ENCODE measurements at places on chromosomes 4 and X.

GRCh38 chr4:145716661-145717200 lies 36.8 kb downstream of the C4orf51 start:
- no peak for DNase-seq

GRCh38 chrX:81316163-81316562 lies 114.3 kb downstream of the SH3BGRL start:
- DNase-seq = no peak

DNA sequence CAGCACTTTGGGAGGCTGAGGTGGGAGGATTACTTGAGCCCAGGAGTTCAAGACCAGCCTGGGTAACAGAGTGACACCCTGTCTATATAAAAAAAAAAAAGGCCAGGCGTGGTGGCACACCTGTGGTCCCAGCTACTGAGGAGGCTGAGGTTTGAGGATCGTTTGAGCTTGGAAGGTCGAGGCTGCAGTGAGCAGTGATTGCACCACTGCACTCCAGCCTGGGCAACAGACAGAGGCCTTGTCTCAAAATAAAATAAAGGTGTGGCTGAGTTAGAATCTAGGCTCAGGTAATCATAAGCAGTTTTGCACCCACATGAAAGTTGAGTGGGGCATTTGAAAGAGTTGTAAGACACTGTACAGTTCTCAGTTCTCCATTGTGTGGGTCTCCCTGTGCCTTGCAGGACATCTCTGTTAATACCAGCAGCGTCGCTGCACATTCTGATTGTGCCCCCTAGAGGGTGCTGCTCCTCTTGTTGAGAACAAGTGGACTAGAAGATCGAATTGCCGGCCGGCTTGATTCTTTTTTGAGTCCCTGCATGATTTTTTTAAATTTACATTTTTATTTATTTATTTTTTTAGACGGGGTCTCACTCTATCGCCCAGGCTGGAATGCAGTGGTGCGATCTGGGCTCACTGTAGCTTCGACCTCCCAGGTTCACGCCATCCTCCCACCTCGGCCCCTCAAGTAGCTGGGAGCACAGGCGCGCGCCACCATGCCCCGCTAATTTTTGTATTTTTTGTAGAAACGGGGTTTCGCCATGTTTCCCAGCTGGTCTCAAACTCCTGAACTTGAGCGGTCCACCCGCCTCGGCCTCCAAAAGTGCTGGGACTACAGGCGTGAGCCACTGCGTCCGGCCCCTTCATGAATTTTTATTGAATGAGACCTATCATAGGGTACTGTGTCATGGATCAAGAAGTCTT lies 73.6 kb upstream of the RBMX start:
- peak; percentile 79 for DNase-seq

- no peak for DNase-seq
These were observed 28.5 kb downstream of the UTP14A start for GRCh38 chrX:129934461-129934860.

DNA sequence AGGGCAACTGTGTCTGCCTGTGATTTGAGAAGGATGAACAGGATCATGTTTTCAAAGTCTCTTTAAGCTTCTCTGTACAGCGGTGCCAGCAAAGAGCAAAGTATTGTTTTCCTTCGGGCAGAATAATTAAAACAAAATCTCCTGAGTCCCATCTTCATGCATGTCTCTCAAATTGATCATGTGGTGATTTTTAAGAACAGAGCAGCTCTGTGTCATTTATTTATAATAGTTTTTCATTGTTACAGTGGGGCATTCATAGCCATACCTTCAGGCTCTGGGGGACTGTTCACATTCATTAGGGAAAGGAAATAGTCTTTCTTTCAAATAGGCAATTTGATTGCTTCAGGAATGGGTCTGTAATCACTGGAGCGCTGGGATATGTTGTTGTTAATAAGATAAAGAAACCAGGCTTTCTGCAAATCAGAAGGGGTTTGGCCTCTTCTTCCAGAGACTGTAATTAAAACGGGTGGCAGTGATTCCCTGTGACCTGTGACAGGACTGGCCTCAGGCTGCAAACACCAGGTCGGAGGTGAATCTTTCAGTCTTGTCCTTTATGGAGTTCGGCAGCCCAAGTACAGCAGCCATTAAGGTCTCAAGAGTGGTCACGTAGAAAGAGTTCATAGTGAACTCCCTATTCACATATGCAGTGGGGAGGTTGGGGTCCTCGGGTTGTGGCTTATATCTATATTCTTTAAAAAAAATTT lies 29.3 kb upstream of the CBR4 start:
- no peak for DNase-seq

GRCh38 chr4:102640669-102641068 lies 120.1 kb downstream of the MANBA start:
- DNase-seq = no peak

DNA sequence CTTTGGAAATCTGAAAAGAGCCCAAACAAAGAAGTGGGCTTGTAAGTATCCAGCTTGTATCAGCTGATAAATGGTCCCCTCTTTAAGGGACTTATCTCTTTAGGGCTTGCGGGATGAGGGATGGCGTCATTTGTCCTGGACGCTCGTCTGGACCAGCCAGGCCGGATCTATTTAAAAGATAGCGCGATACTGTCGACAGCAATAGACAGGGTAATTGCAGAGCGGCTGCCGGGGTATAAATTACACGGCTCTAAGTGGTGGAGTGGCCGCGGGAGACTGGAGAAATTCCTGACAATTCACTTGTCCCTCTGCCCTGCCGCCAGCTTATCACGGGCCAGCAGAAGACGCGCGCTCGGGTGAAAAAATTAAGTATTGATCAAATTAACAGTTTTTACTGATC lies 90.7 kb downstream of the FAM53A start:
- DNase-seq = no peak

DNA sequence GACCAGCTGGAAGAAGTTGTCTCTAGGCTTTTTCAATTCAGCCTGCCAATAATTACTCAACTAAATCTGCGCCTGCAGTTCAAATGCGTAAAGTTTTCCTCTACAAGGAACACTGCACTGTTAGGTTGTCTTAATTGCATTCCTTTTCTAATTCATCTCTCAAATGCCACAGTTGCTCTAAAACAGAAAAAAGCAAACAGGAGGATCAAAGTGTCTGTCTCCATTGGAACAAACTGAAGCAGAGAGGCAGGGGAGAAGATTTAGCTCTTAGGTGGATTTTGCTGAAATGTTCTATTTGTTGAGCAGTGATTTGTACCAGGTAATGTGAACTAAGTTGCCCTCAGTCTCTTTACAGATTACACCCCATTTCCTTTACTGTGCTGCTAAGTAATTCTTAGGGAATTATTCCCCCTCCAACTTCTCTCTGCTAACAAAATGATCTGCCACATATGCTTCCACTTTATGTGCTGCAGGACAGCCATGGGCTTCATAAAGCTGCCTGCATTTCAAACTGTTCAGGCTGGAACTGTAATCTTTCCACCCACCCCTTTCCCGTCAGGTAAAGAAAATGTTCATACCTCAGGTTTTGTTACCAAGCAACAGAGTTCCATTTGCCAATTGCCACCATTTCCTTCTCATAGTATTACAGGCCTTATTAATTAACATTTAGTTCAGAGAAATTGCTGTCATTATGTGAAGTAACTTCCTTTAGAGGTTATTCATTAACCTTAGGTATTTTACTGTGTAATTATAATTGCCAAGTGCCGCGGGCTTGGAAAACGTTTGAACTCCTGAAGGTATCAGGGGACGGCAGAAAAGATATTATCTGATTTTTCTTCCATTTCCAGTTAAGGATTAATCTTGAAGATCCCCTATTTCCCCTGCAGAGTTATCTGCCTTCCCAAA lies 149.3 kb downstream of the SPRY1 start:
- DNase-seq = no peak

DNA sequence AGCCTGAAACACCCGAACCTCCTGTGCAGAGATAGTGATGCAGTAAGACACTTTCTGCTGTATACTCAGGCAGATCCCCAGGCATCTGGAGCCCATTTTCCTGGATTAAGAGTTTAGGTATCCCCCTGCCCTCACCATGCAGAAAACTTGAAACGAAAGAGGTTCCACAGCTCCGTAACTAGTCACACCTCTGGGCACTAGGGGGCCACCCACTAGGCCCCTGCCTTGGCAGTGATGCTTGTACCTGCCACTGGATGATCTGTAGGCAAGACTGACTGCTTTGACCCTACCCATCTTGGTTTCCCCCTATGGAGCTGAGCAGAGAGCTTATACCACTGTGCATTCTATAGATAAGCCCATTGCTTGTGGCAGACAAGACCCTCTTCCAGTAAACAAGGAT lies 940.6 kb downstream of the PCDH19 start:
- no peak for DNase-seq

GRCh38 chr4:20284990-20285389 lies 33.3 kb downstream of the SLIT2 start:
- no peak for DNase-seq

DNA sequence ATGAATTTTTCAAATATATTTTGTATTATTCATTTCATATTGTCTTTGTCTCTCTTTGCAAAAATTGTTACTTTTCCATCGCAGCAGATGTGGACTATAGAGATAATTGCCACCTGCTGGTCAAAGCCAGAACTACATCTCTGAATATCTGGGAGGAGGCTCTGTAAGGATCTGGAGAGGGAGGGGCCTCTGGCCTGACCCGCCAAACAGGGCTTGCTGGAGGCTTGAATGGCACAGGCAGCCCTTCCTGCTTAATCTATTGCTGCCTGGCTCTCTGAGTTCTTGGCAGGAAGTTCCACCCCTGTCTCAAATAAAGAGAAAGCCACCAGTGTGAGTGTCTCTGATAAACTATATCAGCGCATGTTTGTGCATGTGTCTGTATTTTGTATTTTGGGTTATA lies 132.4 kb downstream of the ZMAT1 start:
- peak; percentile 89 for DNase-seq

DNA sequence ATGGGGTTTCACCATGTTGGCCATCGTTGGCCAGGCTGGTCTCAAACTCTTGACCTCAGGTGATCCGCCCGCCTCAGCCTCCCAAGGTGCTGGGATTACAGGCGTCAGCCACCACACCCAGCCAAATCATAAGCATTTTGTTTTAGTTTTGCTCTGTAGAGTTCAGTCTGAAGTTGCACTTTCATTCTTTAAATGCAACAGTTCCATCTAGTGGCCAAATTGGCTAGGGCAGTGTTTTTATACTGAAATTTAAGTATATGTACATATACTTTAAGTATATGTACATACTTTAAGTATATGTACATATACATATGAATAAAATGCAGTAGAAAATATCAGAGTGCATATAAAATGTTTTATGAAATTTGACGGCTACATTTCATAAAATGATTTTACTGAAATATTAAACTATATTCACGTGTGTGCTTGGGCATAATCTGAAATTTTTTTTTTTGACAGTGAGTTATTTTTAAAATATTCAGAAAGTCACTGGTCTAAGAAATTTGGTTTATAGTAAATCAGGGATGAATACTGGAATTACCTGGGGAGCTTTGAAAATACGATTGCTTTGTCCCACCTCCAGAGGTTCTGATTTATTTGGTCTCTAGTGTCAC lies 145.5 kb downstream of the NWD2 start:
- DNase-seq = peak; percentile 77

GRCh38 chrX:115260330-115260729 lies 26.4 kb upstream of the LRCH2 start:
- DNase-seq = no peak

DNA sequence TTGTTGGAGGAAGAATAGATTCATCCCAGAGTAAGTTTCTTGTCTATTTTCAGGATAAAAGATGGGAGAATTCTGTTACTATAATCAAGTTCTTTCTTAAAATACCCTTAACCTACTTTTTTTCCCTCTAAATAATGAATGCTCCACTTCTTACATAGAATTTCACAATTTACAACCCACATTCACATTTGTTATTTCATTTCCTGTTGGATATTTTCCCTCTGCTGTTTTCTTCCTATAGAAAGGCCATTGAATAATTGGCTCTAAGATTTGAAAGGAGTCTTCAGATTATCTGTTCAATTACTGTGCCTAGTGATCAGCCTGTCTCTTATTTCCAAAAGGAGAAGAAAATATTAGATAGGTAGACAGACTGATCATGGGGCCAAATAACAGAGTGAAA lies 79.7 kb downstream of the CPE start:
- no peak for DNase-seq

DNA sequence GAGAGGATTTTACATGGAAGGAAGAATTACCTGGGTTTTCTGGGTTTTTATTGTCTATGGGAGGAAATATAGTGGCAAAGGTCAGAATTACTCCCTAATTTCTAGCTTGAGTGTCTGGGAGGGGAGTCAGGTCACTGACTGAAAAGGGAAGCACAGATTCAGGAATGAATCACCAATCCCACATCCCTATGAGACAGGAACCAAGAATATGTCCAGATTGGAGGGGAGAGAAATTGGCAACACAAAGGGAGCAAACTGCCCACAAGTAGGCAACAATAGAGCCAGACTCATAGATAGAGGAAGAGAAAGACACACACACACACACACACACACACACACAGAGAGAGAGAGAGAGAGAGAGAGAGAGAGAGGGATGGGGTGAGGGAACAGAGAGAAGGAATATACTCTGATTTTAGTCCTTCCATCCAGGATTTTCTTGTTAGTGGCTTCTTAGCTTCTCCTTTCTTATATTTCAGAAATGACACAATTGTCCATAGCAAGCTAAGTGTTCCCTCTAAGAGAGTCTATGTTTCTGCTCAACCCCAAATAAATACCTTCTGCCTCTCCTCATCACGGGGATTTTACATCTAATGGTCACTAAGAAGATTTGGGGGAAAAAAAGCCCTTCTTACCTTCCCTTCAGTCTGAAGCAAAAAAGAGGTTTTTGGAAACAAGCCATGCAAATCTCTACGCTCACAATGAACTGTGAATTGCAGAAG lies 12.0 kb downstream of the P2RY10 start:
- DNase-seq = no peak
